Upper lobe of left lung (tissue), 6 donors: ENCODE measurements at places on chromosomes 1 and 21.

- DNase-seq, result no peak
Measured at GRCh38 chr21:43268804-43269186, 100.0 kb downstream of the CRYAA start.

DNA sequence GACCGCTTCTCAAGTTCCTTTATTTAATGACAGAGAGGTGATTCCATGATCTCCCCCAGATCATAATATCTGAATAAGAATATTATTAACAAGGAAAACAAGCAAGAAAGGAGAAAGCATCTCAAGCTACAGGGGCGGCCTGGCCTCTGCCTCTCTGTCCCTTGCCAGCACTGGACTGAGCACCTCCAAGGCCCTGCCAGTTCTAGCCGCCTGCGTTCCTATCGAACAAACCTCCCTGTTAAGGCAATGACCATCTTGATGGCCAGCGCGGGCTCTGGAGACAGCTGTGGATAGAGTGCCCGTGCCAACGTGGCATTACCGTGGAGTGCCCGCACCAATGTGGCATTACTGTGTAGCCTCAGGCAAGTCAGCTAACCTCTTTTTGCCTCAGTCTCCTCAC is 84.8 kb downstream of the NPHP4 start:
- no peak for DNase-seq

GRCh38 chr1:209411491-209411929 is 172.0 kb upstream of the CAMK1G start:
- no peak for DNase-seq

DNA sequence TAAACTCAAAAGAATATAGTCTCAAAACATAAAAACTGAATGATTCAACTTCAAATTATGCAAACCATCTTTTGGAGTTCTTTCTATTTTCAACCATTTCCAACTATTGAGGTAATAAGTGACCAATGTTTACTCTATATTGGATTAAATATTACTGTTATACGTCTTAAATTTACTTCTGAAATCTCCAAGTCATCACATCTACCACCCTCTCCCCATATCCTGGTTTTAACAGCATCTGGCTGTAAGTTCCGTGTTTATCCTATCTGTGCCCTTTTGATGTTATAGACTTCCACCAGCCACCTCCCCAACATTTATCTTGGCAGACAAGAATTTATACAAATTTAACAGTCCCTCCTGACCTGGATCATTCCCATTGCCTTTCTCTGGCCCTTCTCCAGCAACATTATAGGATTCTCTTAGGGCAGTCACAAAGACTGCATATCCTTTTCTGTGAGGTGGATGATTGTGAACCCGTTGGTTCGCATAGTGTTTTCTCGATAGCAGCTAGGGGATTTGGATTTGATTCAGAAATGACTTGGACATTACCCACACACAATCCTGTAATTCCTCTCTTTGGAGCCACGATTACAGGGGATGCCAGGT is 313.4 kb upstream of the FMN2 start:
- no peak for DNase-seq

GRCh38 chr1:91427741-91428140 is 23.1 kb upstream of the HFM1 start:
- peak; percentile 14 for DNase-seq

DNA sequence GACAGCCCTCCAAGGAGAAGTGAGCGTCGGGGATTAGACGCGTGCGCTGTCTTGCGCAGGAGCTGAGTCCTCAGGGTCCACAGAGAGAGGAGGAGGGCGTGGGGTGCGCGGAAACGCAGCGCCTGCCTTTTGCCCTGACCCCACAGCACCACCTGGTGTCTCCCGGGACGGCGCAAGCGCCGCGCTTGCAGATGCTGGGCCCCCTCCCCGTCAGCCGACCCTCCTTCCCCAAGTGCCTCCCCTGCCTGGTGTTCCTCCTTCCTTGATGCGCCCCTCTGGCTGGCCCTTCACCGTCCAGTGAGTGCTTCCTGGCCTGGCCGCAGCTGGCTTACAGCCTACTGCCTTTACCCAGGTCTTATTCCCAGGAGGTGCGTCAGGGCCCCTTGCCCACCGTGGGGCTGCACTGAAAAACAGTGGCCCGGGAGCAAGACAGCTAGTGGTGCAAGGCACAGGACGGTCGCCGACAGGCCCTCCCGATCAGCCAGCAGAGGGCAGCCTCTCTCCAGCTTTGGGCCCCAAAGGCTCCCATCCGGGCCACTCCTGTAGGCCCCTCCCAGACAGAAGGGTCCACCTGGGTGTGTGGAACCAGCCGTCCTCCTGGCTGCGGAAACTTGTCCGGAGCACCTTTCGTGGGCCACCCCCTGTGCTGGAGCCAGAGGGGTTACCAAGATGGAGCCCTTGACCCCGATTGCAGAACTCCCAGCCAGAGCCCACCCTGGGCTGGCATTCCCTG is 12.9 kb upstream of the PHLDA3 start:
- DNase-seq, result peak; percentile 92

DNA sequence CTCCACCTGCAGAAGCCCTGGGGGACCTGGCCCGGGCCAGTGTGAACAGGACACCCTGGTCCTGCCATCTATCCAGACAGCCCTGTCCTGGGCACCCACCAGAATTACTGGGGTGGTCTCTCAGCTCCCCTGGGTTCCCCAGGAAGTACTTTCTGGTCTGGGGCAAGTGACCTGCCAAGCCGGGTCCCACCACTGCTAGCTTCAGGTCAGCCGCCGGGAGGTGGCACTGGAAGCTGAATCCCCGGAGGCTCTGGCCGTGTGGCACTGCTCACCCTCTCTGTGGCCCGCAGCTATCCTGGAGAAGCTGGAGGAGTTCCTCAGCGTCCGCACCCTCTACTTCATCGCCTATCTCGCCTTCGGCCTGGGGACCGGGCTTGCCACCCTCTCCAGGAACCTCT is 21.3 kb downstream of the SLC45A1 start:
- DNase-seq, result peak; percentile 39

DNA sequence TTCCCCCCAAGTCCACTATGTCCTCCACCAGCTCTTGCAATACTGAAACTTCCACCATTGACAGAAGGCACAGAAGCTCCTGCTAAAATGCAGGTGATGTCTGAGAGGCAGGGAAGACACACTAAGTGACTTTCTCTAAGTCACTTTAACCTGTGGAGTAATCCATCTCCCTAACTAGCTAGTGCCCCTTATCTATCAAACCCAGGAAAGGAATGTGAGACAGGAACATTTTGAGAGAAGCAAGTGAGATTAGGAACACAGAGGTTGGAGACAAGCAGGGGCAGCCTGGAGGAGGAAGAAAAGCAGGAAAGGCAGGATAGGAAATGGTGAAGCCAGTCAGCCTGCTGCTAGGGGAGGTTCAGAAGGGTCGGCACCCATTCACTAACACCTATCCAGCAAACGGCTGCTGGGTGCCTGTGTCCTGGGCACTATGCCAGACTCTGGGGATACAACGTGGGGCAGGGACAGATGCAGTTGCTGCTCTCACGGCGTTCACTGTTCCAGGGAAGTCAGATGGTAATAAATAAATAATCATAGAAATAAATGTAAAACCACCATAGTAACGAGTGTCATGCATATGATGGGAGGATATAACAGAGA is 7.0 kb downstream of the GPA33 start:
- no peak for DNase-seq

- DNase-seq, result no peak
Measured at GRCh38 chr1:29896791-29897714, 660.7 kb downstream of the PTPRU start.
